ENCODE measurements at places on chromosomes 13 and 19. TPM values are rescaled to one million over a fixed set of nuclear protein-coding genes. Genes with fewer than 3 reads are reported as not detected.

- peak; percentile 96 for DNase-seq
Observed at GRCh38 chr19:6862673-6863078, 24.7 kb upstream of the ADGRE1 start.

GRCh38 chr13:50760751-50761150 lies 82.7 kb downstream of the DLEU7 start:
- no peak for DNase-seq

URAD gene
- not detected for total RNA-seq

DNA sequence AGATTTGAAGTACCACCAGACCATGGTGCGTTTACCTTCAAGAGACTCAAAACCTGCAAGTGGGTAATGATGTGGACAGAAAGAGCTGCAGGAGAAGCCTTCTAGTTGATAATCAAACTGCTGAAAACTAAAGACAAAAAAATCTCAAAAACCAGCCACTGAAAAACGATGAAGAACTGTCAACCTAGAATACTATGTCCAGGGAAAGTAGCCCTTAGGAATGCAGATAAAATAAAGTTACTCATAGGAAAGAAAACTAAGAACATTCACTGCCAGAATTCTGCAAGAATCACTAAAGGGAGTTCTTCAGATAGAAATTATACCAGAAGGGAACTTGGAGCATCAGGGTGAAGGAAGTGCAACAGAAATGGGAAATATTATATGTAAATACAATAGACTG lies 5.3 kb downstream of the ZNF470 start:
- DNase-seq: no peak

IRGC gene
- not detected for total RNA-seq

DNA sequence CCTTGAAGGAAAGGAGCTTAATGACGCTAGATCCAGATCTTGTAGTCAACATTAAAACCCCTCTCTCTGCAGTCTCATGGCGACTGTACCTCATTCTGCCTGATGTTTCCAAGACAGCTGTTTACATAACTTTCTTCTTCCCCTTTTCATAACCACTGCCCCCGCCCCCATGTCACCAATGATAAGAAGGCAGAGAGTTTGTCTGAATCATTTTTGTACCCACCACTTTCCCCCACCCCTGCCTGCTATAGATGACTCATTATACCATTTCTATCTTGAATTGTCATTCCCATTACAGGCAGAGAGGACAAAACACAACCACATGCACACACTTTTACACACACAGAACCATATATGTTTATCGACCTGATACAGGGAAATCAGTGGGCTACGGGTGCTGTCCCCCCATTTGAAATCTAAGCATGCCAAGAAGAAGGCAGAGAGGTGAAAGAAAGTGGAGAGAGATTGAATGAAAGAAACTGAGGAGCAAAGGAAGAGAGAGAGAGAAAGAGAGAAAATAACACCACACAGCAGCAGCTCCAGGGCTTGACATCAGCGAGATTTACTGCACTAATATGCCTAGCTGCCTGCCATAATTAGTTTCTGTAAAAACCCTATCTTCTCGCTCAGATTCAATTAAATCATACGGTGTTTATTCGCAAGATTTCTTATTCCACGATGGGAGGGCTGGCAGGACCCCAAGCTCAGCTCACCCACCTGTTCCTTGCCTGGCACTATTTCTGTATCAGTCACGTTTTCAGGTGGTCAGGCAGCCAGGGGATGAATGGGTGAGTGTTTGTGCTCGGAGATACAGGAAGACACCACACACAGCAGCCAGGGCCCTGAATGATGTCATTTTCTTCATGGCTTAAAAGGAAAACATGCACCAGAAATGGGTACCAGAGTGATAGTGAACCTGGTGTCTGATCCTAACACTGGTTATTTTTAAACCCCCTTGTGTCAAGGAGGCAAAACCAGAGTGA lies 114.3 kb upstream of the SERP2 start:
- peak; percentile 85 for DNase-seq

TRPC4 gene
- 0.39 TPM for total RNA-seq

- no peak for DNase-seq
Observed at GRCh38 chr19:41888926-41889325, 5.9 kb downstream of the ARHGEF1 start.

- no peak for DNase-seq
Observed at GRCh38 chr13:105333416-105333815, 1202.0 kb downstream of the EFNB2 start.

DNA sequence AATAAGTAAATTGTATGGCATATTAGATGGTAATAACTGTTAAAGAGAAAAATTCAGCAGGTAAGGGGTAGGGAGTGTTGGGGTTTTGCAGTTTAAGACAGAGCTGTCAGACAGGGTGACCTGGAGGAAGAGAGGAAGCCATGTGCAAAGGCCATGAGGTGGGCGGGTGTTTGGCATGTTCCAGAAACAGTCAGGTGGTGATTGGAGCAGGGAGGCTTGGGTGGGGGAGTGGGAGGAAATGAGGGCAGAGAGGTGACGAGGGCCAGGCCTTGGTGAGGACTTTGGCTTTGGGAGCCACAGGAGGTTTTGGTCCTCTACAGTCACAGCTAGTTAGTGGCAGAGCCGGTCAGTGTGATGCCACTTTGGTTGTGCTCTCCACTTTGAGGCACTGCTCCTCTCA lies 20.1 kb downstream of the RYR1 start:
- no peak for DNase-seq

DNA sequence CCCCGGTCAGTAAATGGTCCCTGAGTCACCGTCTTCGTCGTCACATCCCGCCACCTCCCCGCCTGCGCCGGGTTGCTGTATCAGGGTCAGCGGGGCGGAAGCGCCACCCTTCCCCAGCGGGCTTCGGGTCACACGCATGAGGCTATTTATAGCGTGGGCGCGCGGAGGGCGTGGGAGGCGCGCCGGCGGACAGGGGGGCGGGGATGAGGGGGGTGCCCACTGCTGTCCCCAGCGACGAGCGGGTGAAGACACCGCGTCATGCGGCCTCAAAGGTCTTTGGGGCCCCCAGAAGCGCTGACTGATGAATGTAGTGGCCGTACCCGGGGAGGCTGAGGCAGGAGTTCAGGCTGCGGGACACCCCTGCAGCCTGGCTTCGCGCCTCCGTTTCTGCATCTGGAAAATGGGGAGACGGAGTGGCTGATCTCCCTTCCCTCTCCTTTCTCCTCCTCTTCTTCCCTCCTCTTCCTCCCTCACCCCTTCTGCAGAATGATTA lies 7.9 kb downstream of the UNC13A start:
- DNase-seq: peak; percentile 92

KLF16 gene
- 14.6 TPM for total RNA-seq

DNA sequence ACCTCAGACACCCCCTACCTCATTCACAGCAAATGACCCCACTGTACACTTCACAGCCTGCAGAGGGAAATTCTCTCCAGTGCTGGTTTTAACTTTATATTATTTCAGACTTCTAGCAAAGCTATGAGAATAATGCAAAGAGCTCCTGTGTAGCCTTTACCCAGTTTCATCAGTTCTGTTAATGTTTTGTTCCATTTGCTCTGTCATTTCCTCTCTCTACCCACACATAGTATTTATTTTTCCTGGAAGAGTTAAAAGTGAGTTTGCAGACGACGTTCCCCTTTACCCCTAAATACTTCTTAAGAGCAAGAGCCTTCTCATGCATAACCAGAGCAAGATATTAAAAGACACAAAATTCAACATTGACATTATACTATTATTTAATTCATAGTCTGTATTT lies 49.9 kb upstream of the ADGRE1 start:
- DNase-seq: no peak

C1QTNF9B gene
- not detected for total RNA-seq

- no peak for DNase-seq
Observed at GRCh38 chr13:94620286-94620896, 18.7 kb downstream of the GPR180 start.

DNA sequence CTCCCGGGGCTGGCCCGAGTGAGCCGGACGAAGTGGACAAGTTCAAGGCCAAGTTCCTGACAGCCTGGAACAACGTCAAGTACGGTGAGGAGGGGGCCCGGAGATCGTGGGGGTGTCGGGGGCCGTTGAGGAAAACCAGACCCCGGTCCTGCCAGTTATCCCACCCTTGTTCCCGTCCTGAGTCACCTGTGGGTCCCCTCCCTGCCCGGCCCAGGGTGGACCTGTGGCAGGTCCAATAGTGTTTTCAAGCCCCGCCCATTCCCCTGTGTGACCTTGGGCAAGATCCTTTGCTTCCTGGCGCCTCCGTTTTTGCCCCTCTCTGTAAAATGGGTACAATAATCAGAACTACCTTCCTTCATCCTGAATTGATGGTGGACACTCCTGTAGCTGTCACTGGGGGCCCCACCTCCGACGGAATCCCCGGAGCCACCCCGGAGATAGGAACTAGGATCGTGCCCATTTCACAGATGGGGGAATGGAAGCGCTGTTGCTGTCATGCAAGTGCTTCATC lies 593 bp downstream of the ATG4D start:
- DNase-seq: no peak

PTPRS gene
- 123 TPM for total RNA-seq

DNA sequence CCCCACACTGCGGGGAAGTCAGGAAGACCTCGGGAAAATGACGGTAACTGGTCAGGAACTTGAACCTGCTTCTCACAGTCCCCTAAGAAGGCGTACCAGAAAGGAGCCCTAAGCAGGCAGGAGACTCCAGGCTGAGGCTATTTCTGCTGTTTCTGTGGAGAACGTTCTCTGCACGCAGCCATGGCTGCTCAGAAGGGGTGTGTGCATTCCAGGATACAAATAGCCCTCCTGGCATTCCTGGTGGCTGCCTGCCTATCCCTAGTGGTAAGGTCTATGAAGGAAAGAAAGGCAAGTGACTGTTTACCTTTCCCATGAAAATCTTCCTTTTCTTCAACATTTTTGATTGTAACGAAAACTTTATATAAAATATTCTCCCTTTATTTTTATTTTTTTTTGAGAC lies 2.5 kb downstream of the SGCG start:
- no peak for DNase-seq

DNA sequence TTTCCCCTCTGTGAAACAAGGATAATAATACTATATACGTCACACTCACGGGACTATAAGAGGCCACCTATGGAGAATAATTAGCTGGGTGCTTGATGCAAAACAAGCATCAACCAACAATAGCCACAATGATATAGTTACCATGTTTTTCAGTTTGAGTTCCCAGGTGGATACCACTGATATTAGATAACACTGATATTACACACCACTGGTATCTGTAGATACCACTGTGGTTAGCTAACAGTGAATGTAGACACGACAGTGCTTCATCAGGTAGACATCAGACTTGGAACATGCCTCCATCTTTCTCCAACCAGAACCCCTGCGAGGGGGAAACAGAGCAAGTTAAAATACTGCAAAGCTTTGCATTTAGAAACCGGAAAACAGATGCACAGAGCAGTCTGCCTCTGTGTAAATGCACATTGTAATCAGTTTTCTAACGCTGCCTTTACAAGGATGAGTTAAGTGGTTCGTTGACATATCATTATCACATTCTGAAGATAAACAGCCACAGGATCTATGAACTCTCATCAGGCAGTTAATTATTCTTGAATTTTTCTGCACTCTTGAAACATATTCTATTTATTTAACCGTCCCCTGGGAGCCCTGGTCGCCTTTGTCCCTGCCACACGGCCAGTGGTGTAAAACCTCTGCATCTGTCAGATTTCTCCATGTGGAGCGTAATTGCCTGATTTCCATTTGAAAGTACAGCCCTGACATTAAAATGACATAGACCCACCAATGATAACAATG lies 80.7 kb downstream of the RNASEH2B start:
- DNase-seq: no peak

DNA sequence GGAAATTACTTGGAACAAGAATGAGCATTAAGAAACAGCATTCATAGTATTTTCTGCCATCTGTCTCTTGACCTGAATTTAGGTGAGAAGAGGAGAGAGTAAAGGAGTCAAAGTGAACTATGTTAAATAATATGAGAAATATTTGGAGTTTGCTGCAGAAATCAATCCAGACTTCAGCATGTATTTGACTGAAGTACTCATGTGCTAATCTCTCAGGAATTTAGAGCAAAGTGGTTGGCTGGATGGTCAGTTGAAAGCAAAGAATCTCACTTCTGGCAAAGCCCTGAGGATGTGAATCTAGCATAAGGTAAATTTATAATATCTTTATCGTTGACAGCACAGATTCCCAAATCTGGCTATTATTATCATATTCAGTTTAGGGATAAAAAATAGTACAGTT lies 394.3 kb downstream of the PCDH17 start:
- no peak for DNase-seq

CCDC124 gene
- total RNA-seq: 52.4 TPM

DNA sequence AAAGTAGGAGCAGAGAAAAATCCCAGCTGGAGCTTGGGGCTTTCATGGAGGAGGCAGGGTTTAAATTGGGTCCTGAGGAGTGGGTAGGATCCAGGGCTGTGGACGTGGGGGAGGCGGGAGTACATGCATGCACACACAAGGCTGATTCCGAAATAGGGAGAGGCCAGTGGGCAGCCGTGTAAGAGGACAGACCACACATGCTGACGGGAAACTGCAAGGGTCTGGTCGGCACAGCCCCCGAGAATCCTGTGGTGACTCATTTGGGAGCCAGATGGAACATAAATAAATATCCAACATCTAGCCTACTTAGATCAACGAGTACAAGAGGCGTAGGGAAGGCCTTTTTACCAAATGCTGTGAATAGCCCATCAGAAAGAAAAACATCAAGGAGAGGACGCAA lies 216.3 kb upstream of the ZNF507 start:
- DNase-seq: no peak

GRCh38 chr19:57947088-57947418 lies 453 bp downstream of the ZNF256 start:
- no peak for DNase-seq

- no peak for DNase-seq
Observed at GRCh38 chr13:108361769-108362168, 92.3 kb downstream of the TNFSF13B start.

- no peak for DNase-seq
Observed at GRCh38 chr19:49952479-49952836, 8.5 kb downstream of the SIGLEC11 start.

- DNase-seq: no peak
Observed at GRCh38 chr13:20002787-20003186, 44.3 kb downstream of the ZMYM2 start.

GRCh38 chr13:93927431-93927830 lies 552.1 kb downstream of the DCT start:
- no peak for DNase-seq

GRCh38 chr13:71659404-71659803 lies 207.6 kb downstream of the DACH1 start:
- no peak for DNase-seq

ZNF611 gene
- 7.8 TPM for total RNA-seq

OR7A5 gene
- 2.2 TPM for total RNA-seq

GRCh38 chr19:5364674-5365073 lies 24.1 kb upstream of the PTPRS start:
- DNase-seq: no peak

DNA sequence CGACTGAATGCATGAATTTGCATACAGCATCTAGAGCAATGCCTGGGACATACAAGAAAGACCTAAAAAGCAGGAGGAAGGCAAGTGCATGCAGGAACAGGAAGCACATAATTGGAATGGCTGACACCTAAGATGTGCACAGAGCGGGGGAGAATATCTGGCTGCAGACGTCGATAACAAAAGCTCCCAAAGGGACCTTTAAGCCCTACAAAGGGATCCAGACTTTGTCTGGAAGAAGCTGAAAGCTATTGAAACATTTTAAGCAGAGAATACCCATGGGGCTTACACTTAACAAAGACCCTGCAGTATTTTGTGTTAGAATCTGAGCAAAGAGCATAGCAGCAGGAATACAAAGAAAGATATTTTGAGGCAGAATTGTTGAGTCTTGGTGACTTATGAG lies 107.4 kb upstream of the CLDN10 start:
- DNase-seq: no peak

ZNF527 gene
- total RNA-seq: 7.8 TPM

ZNF730 gene
- not detected for total RNA-seq

GRCh38 chr13:29513981-29514719 lies 81.3 kb downstream of the SLC7A1 start:
- DNase-seq: no peak

ZNF441 gene
- 6.4 TPM for total RNA-seq

All from lower leg skin (tissue), 4 donors.